ENCODE measurements at places on chromosomes 1 and 21.
A peak's percentile ranks its signal among the peaks of the same experiment; 100 is the strongest.

DNA sequence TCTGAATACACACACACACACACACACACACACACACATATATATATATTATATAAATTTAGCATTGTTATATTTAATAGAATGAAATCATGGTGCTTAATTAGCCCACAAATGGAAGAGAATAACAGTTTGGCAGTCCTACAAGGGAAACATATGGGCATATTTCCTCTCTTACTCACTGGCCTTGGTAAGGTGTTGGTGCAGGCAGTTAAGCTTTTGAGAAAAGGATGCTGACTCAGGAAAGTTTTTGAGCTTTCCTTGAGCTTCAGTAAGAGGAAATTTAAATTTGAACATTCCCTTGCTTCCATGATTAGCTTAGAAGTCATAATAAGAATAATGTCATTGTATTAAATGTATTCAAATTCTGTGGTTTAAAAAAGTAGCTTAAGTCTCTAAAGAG, 37.0 kb upstream of the B3GALT5 start:
- no peak for DNase-seq

GRCh38 chr1:30718091-30718635, 5.2 kb downstream of the MATN1 start:
- DNase-seq: peak; percentile 99

GRCh38 chr21:32828908-32829307, 57.4 kb upstream of the PAXBP1 start:
- DNase-seq: no peak

- no peak for DNase-seq
These were observed 40.3 kb downstream of the EPHA2 start for GRCh38 chr1:16115468-16115983.

GRCh38 chr1:161739865-161740566, 9.6 kb upstream of the DUSP12 start:
- no peak for DNase-seq

- no peak for DNase-seq
These were observed 55.2 kb downstream of the ATP1B1 start for GRCh38 chr1:169161496-169162194.

DNA sequence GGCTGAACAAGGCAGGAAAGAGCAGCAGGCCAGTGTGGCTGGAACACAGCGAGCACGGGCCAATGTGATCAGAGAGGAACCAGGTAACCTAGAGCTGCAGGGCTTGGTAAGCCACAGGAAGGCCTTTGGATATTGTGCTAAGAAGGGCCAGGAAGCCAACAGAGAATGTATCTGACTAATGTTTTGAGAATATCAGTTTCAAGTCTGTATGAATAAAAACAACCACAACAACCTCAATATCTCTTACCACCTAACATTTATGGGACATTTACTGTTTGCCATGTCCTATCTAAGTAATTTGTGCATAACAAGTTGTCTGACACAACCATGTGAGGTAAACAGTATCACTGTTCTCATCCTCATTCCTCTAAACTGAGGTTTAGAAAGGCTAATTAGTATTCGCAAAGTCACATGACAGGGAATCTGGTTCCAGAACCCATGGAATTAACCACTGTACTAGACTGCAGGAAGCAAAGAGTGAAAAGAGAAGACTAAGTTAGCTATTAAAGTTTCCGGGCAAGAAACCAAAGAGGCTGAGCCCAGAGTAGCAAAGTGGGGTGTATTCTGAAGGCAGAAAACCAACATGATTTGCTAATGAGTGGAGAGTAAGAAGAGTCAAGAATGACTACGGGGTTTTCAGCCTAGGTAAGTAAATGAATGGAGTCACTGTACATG, 38.9 kb downstream of the SPRTN start:
- no peak for DNase-seq

GRCh38 chr1:205259324-205259832, 31.6 kb downstream of the TMCC2 start:
- no peak for DNase-seq

DNA sequence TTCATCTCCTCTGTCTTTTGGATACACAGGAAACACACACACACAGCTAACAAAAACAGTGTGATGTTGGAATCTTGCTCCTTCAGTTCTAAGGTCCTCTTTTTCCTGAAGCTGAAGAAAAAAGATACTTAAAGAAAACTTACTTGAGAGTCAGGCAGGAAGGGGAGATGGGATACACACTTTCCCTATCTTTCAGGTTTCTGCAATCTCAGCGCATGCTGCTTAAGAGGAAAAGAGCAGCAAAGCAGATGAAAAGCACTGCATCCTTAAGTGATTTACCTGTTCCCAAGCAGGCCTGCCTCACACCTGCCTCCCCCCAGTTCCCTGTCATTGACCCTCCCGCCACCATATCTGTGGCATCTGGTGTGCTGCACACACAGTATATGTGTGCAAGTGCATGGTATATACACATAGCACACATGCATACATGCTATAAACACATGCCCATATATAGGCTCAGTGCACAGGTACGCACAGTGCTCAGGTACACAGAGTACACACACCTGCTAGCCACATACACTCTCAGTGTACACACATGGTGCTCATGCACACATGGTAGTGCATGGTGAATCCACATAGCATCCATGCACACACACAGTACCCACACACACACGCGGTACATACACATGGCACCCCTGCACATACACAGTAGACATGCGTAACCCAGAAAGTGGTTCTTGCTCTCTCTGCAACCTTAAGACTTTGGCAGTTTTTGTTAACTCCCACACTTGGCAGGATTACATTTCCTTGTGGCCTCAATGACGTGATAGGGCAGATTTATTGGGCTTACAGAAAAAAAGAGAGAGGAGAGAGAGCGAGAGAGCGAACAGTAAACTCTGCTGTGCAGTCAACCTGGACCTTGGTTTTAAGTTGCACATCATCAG, 166.9 kb downstream of the TOMM20 start:
- no peak for DNase-seq

GRCh38 chr1:58966103-58966916, 182.5 kb upstream of the JUN start:
- no peak for DNase-seq

GRCh38 chr1:51667561-51667960, 50.7 kb downstream of the OSBPL9 start:
- DNase-seq: no peak

DNA sequence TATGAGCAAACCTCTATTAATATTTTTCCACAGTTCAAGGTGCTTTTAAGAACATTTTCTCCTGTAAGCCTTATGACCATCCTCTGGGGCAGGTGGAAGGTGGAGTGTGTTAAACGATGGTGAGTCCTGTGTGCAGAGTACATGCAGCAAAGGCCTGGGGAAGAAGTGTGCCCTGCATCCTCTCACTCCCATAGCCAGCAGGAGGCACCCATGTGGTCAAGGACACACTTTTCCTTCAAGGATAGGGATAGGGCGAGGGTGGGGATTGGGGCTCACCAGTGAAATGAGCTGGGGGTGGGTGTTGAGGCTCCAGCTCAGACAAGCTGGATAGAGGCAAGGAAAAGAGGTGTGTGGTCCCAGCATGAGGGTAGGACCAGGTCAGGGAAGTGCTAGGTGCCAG, 120.8 kb upstream of the KCNE2 start:
- no peak for DNase-seq

DNA sequence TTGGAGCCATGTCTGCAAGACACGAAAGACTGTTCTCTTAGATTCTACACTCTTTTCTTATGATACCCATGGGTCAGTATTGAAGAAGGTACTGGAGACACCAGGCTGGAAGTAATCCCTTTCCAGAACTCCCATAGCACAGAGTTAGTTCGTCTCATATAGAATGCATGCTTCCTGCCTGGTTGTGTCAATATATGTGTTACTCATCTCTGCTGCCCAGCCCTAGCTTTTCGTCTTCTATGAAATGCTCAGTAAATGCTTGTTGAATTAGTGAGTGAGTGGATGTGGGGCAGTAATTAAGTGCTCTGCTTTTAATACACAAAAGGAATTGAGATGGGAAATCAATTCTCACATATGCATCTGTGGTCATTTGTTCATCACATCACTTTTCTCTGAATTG, 32.1 kb downstream of the ADCY10 start:
- no peak for DNase-seq

- no peak for DNase-seq
These were observed 9.2 kb downstream of the FCMR start for GRCh38 chr1:206912445-206913095.

DNA sequence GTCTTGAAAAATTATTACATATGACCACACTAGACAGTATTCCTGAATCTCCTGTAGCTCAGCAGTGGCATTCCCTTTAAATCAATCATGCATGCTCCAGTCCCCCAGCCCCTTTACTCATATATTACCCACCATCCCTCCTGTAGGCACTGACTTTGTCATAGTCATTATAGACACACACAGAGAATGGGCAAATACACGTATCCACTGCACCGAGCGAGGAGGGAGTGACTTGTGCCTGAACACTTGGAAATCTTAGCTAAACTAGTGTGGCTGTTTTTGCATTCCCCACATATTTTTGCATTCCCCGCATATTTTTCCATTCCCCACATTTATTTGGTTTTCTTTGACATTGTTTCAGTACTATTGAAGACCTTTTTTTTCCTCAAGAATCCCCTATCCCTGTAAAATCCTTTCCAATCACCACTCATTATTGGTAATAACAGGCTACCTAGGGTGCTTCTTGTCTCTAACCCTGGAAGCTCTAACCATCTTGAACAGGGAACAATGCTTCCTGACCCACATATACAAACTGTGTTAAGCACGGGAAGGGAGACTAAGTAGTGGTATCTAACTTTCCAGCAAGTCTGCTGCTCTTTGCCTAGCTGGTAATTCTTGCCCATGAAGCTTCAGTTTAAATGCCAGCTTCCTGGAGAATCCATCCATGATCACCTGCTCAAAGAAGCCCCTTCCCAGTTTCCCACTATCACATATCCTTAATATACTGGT, 534.4 kb upstream of the CAMK1G start:
- no peak for DNase-seq

- no peak for DNase-seq
These were observed 576.2 kb downstream of the NEGR1 start for GRCh38 chr1:71706029-71706671.

- no peak for DNase-seq
These were observed 3.4 kb upstream of the CROCC start for GRCh38 chr1:16918371-16918770.

DNA sequence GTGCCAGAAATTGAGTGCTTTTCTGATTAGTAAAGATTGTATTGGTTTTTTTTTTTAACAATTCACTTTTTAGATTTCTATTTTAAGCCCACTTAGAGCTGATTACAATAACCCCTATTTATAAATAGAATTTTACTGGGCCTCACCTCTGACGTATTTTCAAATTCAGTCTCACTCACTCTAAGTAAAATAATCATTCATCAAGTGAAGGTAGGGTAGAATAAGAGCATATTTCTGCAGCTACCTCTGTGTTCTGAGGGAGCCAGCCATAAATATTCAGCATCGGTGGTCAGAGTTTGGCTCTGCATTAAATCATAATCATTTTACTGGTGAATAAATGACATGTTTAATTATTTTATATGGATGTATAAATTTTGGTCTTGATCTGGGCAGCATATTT, 95.8 kb upstream of the UBE2U start:
- DNase-seq: no peak

DNA sequence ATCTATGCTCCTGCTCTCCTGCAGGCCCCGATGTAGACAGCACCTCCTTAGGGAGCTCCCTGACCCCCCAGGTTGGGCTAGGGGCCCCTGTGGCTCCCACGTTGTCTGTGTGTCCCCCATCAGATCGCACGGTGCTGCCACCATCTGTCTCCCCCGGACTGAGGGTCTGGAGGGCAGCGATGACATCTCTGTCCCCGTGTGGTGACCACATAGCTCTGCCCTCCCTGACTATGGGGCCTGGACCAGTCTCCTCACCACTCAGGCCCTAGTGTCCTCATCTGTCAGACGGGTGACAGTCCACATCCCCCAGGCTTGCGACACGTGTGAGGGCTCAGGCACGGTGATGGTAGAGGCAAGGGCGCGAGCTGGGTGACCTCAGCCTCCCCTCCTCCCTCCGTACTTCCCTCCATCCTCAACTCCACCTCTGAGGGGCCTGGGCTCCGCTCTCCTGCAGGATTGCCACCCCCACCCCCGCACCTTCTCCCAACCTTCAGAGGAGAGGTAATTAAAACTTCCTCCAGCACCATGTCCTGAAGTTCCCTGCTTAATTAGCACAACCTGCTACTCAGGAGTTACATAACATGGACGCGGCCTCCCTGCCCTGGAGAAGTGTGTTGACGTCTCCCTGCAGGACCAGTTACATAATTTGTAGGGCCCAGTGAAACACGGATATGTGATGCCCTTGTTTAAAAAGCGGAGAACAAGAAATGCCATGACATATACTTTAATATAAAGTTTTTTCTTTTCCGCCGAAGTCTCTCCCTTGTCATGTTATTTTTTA, 288.2 kb downstream of the PTPRU start:
- DNase-seq: no peak

DNA sequence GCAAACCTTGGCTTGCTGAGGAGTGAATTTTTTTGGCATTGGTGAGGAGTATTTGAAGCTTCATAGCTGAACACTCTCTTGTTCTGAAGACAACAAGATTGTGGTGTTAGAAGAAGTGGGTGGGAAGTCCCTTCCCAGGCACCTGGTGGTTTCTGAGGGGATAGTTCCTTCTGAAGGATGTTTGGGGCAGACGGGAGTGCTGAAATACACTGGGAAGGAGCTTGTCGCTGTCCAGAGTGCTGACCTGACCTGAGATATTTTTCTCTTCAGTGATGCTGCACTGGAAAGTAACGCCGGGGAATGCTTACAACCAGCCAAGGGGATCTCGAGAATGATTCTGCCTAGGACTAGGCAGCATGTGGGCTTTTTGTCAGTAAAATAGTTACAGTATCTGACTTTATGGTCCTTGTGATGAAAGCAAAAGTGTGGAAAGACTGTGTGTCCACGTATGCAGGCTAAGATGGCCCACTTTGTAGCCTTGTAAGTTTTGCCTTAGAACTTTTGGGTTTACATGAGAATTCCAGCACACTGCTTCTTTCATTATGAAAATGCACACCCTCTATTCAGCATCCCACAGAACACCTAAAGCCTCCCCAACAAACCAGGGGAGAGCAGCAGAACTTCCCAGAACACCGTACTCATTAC, 33.1 kb upstream of the NFASC start:
- no peak for DNase-seq

GRCh38 chr21:16519644-16520043, 789.9 kb downstream of the USP25 start:
- no peak for DNase-seq

DNA sequence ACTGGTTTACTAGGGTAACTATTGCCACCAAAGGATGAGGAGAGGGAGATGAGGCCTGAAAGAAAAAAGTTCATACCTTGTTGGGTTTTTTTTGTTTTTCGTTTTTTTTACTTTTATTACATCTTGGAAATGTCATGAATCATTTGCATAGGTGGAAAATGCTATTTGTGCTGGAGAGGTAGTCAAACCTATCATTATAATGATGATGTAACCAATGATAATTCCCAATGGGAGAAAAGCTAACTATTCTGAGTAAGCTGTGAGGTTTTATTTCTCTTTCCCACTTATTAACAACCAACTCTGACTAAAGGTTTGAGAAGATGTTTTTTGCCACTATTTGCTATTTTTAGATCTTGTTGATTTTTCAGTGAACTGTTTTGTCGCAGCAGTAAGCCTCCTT, 29.0 kb downstream of the SH3GLB1 start:
- no peak for DNase-seq
